ENCODE measurements at places on chromosomes 6 and 20. TPM values are rescaled to one million over a fixed set of nuclear protein-coding genes. Genes with fewer than 3 reads are reported as not detected.

Gene PHF3
- 16.2 TPM for polyA plus RNA-seq

Gene ISM1
- polyA plus RNA-seq: 0.31 TPM

Gene ECT2L
- polyA plus RNA-seq: 0.08 TPM

Gene SMPDL3A
- polyA plus RNA-seq: 6.2 TPM

Gene SLC17A4
- not detected for polyA plus RNA-seq

Gene RAET1L
- polyA plus RNA-seq: 1.1 TPM

All from stomach (tissue), 19 donors.